ENCODE measurements at places on chromosomes 5 and 9.

DNA sequence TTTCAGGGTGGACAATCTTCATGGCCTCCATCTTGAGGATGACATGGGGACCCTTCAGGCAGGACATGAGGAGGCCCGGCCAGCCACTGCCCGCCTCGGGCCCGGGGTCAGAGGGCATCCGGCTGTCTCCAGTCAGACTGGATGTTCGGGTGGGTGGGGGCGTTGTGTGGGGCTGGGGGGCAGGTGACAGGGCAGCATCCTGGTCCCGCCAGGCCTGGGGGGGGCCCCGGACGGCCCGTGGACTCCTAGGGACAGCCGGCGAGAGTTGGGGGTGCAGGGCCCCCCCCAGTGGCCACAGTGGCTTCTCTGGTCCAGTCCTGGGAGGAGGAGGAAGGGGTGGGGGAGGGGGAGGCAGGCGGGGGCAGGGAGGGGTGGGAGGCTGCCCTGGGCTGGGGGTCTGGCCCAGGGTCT, 940 bp downstream of the RNF208 start:
- no peak for DNase-seq

GRCh38 chr5:4374866-4375265, 765.3 kb upstream of the ADAMTS16 start:
- DNase-seq: no peak

DNA sequence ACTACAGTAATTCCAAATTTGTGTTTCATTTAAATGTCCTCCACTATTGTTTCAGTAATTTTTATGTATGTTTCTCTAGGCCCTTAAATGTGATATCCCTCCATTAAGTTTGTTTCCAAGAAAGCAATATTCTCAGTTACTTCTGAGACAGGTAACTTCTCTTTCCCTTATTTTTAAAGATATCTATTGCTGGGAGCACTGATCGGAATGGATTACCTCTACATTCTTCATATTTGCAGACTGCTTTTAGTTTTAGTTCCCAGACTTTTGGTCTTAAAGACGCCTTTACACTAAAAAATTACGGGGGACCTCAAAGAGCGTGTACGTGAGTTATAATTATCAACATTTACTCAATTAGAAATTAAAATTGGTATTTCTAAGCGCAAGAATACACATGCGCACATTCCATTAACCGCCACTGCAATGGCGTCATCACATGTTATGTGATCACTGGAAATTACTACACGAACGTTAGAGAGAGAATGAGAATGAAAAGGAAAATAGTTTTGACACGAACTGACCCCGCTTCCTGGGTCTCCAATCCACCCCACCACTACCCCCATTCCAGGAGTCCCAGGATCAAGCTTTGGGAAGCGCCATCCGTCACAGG, 519 bp upstream of the RAD50 start:
- no peak for DNase-seq

DNA sequence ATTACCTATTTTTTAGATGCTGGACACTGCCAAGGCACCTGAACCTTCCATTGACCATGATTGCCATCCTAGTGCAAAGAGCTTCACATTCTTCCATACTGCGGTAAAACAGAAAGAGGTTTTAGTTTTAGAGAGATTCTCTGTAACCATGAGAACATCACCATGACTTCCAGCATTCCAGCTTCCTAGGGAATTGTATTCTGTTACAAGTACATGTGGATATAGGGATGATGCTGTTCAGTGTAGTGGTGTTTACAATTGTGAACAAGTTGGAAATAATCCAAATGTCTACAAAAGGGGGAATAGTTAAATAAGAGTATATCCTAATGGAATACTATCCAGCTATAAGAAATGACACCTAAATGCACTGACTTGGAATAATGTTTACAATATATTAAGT, 22.4 kb downstream of the NIPSNAP3B start:
- no peak for DNase-seq

DNA sequence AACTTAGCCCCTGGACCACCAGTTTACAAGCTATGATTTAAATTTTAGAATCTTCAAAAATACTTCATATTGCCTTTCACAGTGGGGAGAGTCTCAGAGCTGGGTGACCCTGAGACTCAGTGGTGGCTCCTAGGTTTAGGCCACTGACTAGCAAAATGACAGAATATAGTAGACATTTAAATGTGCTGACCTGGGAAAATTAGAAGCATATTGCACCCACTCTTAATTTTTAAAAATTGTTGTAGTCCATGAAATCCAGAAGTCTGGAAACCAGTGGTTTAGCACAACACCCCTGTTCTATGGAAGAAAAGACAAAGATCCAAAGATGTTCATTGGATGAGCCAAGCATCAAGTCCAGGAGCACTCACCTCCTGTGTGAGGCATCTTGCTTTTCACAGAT, 75.0 kb upstream of the PAPPA start:
- no peak for DNase-seq

GRCh38 chr9:120441426-120442307, 138.3 kb downstream of the CDK5RAP2 start:
- no peak for DNase-seq

- DNase-seq: peak; percentile 84
Observed at GRCh38 chr5:149834246-149834855, 104.2 kb downstream of the PPARGC1B start.

- DNase-seq: peak; percentile 76
Observed at GRCh38 chr5:134224888-134225779, 739 bp downstream of the PPP2CA start.

- no peak for DNase-seq
Observed at GRCh38 chr5:171858303-171858702, 72.7 kb downstream of the SMIM23 start.

DNA sequence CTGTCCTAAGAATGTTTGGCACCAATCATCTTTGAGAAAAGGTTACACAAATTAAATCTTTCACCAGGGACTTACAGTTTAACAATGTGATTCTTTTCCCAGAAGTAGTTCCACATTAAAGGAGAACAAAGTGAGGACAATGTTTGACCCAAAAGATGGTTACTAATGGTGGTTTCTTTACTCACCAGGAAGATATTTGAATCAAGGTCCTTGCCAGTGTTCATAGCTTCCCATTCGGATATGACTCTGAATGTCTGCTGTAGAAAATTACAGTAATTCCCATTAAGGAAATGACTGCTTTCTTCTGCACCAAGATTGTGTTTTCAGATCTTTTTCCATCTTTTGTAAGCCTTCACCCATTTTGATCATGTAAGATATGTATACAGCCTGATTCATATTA, 114.6 kb upstream of the ADAMTSL1 start:
- no peak for DNase-seq

- DNase-seq: no peak
Observed at GRCh38 chr5:54388811-54389210, 66.7 kb upstream of the HSPB3 start.

DNA sequence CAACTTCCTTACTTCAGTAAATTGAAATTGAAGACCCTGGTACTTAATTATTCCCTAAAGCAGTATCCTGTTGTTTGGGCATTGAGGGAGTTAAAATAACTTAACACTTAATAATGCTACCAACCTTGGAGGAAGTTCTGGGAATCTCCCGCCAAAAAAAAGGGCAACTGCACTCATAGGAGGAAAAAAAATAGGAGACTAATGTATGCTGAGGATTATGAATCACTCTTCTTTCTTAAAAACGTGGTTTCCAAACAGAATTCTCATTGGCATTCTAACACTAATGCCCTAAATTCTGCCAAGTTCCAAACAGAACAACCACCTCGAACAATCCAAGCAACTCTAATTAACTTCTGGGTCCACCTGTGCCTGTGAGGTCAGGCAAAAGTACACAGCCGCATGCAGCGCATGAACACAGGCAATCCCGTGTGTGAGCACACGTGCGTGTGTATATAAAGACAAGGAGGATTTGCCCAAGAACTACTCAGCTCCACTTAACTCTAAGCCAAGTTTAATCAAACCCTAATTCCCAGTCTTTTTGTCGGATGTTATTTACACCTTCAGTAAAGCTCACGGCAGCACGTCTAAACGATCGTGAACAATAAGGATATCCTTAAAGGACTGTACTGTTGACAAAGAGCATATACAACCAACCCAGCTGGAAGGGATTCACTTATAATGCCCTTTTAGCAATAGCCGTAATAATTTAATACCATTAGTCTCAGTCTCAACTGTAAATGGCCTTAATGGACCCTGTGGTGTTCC, 78.4 kb downstream of the EBF1 start:
- no peak for DNase-seq

DNA sequence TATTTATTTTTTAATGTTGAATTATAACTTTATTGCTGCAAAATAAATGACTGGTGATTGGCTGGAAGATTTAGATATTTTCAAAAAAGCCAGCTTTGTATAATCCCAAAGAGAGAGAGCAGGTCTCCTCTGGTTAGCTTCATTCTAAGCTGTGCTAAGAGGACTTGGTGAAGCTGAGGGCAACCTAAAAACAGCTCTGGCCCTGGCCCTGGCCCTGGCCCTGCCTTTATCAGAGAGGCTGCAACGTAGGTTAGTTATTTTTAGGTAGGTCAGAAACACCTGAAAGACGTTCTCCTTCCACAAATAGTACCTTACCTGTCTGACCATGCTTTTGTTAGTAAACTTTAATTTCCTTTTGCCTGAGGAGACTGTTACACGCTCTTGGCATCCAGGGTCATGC, 58.7 kb downstream of the KLF9 start:
- no peak for DNase-seq

- DNase-seq: no peak
Observed at GRCh38 chr9:18007621-18008020, 428.8 kb downstream of the SH3GL2 start.

All from muscle of back (tissue), 13 donors.